Ammon's horn (tissue), 1 donor: ENCODE measurements at places on chromosomes 5 and 9.

DNA sequence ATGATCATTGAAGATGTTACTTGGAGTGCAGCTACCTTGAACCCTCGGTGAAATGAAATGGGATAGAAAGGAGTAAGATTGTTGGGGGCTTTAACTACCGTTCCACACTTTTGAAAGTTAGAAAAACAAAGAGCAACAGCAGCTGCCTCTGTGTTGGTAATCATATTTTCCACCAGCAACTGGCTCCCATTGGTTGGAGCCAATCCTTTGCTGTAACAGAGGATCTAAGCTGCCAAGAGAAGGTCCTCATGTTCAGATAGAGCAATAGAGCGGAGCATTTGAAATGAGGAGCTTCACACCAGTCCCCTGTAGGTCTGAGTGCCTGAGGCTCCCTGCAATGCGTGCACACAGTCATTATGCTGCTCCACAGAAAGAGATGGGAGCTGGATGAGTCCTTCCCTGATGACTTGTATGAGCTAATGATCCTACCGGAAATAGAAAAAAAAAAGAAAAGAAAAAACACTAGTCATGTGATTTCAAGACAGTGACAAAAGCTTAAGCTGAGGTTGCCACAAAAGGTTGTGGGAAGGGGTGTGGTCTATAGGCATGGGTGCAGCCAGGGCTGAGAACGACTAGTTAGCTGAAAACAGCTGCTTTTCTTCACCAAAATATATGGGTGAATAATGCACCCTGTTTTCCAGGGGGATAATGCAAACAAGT, 300.7 kb downstream of the MLLT3 start:
- DNase-seq: no peak

- DNase-seq: no peak
Observed at GRCh38 chr9:127131871-127132270, 9.4 kb upstream of the ANGPTL2 start.

GRCh38 chr5:3320317-3320875, 275.2 kb upstream of the IRX1 start:
- DNase-seq: no peak

- no peak for DNase-seq
Observed at GRCh38 chr9:71655141-71655540, 113.2 kb downstream of the CEMIP2 start.

- DNase-seq: no peak
Observed at GRCh38 chr9:81562231-81563019, 126.9 kb downstream of the TLE1 start.

GRCh38 chr9:92992549-92992948, 45.2 kb downstream of the FGD3 start:
- DNase-seq: no peak

- peak; percentile 65 for DNase-seq
Observed at GRCh38 chr5:7849681-7850394, 1.1 kb downstream of the CFAP90 start.

- no peak for DNase-seq
Observed at GRCh38 chr9:20838218-20838617, 154.2 kb downstream of the FOCAD start.

- no peak for DNase-seq
Observed at GRCh38 chr5:122719991-122720746, 54.7 kb upstream of the SNX2 start.

- DNase-seq: no peak
Observed at GRCh38 chr5:173321886-173322285, 6.3 kb downstream of the STC2 start.

- DNase-seq: no peak
Observed at GRCh38 chr5:169226895-169227294, 74.0 kb downstream of the SLIT3 start.

DNA sequence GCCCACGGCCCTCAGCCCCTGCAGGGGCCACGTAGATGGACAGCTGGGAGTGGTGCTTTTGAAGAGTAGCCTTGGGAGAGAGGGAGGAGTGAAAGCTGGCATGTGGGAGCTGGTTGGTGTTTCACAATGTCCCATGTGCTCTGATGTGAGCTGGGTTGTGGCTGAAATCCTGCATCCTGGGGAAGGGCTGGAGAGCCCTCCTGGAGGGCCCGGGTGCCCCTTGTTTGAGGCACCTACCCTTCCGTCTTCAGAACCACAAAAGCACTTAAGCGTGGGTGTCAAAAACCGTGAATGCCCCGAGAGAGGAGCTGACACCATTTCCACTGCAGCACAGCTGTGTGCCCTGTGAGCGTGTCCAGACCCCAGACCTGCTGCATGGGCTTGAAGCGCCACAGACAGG, 199.1 kb upstream of the ZNF618 start:
- DNase-seq: no peak

GRCh38 chr5:91257301-91257700, 125.8 kb downstream of the ARRDC3 start:
- no peak for DNase-seq

GRCh38 chr5:155794795-155795194, 532.2 kb upstream of the SGCD start:
- no peak for DNase-seq

- DNase-seq: no peak
Observed at GRCh38 chr5:123289210-123289609, 134.0 kb downstream of the CEP120 start.

DNA sequence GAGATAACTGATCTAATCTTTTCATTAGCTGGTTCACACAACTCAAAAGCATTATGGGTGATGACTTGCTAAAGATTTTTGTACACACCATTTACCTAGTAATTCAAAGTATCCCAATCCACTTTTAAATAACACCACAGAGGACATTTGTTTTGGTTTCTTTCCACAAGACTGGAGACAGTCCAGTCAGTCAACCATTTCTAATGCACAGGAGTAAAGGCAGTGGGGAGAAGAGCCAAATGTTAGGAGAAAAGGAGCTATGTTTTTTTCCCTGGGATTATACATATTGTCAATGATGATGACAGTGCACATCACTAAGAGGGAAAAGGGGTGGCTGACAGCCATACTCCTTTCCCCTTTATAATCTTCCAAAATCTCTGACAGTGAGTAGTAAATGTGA, 240.9 kb downstream of the GABRB2 start:
- no peak for DNase-seq

DNA sequence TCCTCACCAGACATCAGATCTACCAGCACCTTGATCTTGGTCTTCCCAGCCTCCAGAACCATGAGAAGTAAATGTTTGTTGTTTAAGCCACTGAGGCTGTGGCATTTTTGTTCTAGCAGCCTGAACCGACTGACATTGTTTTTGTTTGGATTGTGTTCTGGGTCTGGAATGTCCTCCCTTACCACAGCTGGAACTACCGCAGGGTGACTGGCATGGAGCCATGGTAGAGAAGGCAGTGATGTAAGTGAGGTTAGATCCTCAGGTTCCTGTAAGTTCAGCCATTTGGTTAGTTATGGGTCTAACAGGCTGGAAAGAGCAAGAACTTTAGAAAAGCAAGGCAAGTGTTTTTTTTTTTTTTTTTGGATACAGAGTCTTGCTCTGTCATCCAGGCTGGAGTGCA, 209.3 kb downstream of the DAB2IP start:
- no peak for DNase-seq

DNA sequence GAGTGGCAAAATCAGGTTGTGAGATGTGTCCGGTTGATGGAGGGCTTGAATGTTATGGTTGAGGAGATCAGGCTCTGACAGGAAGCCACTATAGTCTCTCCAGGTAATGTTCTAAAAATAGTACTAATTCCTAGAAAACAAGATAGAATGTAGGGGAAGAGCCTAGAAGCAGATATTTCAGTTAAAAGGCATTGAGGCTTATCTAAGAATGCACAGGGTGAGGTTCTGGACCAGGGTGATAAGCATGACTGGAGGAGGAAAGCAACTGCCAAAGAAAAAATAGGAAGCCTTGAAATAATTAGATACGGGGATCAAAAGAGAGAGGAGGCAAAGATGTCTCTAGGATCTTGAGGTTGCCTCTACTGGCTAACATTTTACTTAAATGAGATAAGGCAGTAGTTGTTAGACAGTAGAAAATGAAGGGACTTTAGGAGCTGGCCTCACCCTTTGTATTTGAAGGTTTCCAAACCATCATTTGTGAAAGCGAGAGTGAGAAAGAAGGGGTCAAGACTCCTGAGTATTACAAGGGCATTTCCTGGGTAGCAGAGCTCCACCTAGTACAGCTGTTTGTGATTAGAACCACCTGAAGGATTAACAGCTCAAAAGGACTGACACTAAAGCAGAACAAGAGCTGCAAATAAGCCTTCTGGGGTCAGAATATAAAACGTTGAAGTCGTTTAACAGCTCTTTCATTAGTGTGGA, 15.4 kb upstream of the ARL15 start:
- no peak for DNase-seq

DNA sequence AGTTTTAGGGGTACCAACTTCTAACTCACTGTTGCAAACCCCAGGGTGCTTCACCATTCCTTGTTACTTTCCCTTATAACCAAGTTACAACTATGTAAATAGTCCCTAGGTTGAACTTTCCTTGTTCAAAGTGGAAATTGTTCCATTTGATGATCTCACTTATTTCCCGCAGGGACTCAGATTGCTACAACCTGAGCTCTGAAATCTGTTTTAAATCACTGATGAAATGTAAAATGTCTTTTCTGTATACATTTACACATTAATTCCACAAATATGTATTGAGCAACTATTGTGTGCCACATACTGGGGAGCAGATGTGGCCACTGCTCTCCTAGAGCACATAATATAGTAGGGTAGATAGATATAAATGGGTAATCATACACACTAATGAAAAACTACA, 69.1 kb upstream of the TARS1 start:
- DNase-seq: no peak
